Activated CD8-positive, alpha-beta memory T cell treated with anti-CD3 and anti-CD28 coated beads, Interleukin-2, amount 50 U/mL, for 4 hours (primary cell): ENCODE measurements at places on chromosomes 4 and X.

DNA sequence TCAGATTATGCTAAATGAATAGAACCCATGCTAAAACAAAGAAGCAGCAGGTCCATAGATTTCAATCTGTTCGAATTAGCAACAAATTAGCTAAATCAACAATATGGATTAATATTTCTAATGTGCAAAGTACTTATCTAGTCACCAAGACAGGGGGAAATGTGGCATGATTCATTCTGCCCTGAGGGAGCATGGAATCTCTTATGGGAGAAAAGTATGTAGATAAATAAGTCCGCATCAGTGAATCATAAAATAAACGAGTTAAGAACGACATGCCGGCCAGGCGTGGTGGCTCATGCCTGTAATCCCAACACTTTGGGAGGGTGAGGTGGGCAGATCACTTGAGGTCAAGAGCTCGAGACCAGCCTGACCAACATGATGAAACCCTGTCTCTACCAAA lies 102.1 kb downstream of the ANOS1 start:
- no peak for DNase-seq

- no peak for DNase-seq
Measured at GRCh38 chr4:76702440-76703122, 195.4 kb downstream of the SOWAHB start.

DNA sequence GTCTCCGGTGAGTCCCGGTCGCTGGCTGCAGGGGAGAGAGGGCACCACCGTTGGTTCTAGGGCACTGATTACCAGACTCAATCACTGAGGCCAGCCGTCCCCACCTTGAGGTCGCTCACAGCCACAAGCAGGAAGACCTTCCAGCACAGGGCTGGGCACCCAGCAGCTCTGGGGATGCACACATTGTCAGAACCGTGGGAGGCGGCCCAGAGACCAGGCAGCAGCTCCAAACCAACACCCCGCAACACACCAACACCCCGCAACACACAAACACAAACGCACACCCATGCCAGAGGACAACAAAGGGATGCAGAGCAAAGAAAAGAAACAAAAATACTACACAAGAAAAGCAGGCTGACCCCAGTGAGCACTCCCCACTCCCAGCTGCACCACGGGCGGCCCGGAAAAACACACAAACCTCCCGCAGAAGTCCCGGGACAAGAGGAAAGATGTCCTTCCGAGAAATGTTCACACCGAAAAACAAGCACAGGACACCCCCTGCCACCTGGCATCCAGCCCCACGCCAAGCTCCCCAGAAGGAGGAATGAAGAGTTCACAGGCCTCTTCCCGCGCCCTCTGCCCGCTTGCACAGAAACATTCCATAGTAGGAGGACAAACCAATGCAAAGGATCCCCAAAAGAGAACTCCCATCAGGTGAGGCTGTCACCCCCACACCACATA lies 3.2 kb downstream of the HMX1 start:
- DNase-seq: no peak

DNA sequence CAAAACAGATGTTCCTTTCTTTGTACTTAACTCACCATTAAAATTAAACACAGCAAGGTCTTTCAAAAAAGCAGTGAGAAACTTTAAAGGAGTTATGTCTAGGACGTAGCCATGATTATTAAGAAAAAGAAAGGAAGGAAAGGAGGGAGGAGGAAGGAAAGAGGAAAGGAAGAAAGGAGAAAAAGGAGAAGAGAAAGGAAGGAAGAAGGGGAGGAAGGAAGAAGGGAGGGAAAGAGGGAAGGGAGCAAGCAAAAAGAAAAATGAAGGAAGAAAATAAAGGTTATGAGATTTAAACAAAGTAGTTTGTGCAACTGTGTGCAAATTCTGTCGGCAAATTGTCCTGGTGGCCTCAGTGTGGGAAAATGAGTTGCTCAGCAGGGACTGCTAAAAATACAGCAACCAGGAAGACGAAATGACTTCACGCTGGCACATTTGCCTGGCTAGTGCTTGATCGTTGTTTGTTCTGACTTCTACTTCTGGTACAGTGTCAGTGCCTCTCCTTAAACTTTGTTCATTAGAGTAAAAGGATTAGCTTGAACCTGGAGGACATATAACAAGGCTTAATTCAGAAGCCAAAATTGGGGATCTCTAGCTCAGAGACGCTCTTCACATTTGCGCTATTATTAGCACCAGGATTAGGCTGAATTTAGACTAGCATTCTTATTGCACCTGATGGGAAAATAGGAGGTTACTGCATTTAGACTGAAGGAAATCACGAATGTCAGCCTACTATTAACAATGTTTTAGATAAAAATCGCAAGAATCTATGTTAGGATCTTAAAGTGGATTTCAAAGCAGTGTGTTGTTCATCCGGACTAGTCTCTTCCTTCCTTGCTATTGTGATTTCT lies 81.2 kb downstream of the DCK start:
- DNase-seq: no peak

DNA sequence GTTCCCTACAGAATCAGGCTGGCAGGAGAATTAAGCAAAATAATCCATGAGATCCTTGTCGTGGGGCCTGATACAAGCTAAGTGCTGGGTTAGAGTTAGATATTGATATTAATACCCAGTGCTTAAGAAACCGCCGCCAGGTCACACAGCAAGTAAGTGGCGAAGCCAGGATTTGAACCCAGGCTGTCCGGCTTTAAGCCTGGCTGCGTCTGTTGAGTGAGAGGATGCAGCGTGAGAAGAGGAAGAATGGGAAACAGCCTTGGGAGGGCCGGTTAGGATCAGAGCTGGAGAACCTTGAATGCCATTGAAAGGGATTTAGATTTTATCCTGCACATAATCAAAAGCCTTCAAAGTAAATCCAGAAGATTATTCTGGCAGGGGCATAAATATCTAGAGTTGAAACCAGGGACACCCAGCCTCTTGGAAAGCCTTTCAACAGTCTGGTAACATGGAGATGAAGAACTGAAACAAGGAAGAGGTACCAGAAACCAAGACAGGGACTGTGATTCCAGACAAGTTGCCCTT lies 64.8 kb upstream of the HELT start:
- DNase-seq: no peak

DNA sequence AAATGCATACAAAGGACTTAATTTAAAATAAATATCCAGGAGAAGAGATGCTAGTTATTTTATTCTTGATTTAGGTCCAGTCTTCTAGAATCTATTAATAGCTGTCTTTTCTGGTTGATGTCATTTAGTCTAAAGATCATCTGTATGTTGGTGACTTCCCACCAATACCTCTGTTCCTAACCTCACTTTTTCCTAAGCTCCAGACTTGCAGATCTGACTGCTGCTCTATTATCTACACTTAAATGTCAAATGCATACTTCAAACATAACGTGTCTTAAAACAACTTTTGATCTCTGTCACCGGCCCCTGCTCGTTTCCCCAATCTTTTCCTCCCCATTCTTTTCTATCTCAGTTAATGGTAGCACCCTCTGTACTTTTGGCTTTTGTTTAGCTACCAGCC lies 133.3 kb downstream of the STIM2 start:
- no peak for DNase-seq

GRCh38 chr4:932713-933070 lies 432 bp downstream of the TMEM175 start:
- DNase-seq: no peak

DNA sequence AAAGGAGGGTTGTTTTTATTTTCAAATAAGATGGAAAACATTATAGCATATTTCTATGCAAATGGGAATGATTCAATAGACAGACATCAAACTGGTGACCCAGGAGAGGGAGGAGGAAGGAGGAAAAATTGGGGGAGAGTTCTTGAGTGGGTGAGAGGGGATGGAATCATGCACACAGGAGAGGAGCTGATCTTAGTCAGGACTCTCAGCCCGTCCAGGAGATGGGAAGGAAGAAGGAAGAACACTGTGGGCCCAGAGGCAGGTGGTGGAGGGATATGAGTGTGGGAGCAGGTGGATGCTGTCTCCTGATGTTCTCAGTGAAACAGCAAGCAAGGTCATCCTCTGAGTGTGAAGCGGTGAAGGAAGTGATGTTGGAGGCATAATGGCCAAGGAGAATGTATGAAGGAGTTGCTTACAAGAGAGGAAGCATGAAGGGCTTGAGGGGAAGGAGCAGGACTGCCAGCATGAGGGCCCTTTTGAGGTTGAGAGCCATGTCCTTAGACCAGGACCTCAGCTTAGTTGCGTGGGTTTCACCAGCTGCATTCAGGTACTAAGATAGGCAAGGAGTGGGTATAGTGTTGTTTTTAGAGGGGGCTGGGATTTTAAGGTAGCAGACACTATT lies 161.7 kb upstream of the NAP1L5 start:
- DNase-seq: no peak

DNA sequence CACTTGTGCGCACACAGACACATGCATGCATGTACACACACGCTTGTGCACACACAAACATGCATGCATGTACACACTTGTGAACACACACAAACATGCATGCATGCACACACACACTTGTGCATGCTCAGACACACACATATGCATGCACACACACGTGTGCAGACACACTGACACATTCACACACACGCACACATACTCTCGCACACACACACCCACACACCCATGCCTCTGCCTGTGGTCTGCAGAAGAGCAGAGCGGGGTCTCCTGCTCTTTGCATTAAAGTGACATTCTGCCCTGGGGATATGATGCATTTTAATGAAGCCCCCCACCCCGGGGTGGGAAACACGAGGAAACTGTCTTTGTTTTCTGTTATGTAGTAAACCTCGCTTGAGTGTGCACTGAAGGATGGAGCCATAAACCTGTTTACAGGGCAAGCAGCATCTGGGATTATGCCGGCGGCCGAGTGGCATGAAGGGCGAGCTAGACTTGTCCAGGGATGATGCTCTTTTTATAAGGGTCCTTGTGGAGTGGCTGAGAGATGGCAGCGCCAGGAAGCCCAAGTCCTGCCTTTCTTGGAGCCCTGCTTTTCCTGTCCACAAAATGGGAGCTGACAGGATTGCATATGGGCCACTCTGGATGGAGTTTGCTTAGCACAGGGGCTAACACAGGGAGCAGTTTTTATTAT lies 17.8 kb downstream of the PSAPL1 start:
- DNase-seq: no peak

GRCh38 chrX:74349387-74349786 lies 45.4 kb downstream of the ZCCHC13 start:
- DNase-seq: no peak

DNA sequence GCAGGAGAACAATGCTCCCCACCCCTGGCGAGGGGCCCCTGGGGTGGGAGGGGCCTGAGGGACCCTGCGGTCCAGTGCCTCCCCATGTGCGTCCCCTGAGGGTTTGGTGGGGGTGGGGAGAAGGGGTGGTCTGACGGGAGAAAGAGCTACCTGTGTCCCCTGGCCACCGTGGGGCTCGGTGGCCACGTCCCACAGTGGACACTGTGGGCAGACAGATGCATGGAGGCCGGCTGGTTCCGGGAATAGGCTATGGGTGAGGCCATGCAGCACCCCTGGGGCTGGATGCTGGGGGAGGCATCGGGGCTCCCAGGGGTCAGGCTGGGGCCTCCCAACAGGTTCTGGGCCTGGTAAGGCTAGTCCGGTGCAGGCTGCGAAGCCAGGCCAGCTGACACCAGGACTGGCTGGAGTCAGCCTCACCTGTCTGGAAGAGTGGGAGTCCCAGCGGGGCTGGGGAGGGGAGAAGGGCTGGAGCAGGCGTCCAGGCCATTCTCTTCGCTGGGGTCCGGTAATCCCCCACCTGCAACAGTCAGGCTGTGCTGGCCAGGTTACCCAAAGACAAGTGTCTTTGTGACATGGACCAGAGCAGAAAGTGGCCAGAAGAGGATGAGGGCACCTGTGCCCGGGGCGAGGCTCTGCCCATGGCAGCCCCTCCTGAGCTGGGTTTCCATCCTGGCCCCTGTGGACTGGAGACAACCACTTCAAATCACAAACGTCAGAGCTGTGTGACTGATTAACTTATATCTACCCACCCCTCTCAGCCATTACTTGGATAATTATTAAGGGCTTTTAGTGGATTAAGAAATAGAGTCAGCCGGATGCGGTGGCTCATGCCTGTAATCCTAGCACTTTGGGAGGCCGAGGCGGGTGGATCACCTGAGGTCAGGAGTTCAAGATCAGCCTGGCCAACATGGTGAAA lies 1.4 kb upstream of the FAM53A start:
- DNase-seq: no peak

- DNase-seq: no peak
Measured at GRCh38 chr4:2638730-2639129, 102.3 kb downstream of the FAM193A start.

- no peak for DNase-seq
Measured at GRCh38 chr4:184763150-184763780, 29.4 kb upstream of the CENPU start.

DNA sequence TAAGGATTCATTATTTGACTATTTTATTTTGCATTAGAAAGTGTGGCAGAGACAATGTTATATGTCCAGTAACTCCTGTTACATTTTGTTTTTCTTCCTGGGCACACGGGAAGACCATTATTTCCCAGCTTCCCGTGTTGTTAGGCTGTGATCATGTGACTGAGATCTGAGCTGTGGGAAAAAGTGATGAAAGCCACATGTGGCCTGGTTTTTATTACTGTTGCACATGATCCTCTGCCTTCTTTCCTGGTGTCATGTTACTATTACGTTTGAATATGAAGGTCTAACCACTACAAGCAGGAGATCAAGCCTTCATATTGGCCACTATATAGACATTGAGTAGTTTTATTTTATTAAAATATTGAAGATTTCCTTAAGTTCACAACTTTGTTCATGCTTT lies 28.2 kb upstream of the MID1 start:
- no peak for DNase-seq

GRCh38 chr4:95085124-95085833 lies 327.5 kb downstream of the BMPR1B start:
- no peak for DNase-seq

DNA sequence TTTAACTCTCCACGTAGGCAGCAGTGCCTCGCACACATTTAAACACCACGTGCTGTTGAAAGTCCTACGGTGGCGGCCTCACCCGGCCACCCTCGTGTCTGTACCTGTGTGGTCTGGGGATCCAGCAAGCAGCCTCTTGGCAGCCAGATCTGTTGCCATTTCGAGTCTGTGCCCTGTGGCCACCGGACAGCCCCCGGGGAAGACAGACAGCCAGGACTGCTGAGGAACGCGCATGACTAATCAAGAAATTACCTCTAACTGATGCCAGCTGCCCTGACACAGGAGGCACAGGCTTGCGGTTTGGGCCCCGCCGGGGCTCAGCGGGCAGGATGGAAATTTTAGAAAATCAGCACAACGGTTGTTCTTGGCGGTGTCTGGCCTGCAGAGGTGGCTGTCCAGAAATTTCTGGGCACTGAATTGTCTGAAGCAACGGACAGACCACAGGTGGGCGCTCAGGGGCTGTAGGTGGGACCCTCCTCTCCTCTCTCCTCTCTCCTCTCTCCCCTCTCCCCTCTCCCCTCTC lies 15.6 kb upstream of the ASMTL start:
- DNase-seq: peak; percentile 73
